ENCODE measurements at places on chromosomes 4 and X.

- no peak for DNase-seq
Observed at GRCh38 chrX:106249706-106250379, 81.7 kb downstream of the PWWP3B start.

DNA sequence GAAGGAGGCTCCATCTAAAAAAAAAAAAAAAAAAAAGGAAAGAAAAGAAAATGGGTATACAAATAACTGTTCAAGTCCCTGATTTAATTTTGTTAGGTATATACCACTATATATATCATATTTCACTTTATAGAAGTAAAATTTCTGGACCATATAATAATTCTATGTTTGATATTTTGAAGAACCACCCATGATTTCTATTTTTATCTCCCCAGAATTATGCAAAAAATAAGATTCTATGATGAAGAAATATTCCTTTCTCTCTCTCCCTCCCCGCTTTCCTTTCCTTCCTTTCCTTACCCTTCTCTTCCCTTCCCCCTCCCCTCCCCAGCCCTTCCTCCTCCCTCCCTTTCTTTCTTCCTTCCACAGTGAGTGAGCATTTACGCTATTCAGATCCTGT, 337.5 kb upstream of the SPANXN4 start:
- no peak for DNase-seq

DNA sequence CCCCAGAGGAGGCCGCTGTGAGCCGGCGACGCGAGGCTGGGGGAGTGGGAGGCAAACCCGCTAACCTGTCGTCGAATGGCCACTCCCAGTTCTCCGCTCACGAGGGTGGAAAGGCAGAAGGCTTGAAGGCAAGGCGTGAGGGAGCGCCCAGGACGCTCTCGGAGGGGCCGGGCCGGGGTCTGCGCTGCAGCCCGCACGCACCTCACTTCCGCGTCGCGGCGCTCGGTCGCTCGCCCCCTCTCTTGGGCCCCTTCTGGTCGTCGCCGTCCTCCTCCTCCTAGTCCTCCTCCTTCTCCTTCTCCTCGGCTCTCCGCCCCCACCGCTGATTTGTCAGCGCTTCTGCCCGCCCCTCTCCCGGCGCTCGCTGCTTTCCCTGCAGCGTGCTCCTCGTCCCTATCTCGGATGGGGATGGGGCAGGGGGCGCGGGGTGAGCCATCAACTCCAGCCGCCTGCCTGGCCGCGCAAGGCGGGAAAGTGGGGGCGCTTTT, at the start of gene SNCA:
Gene SNCA (minus strand): TSS at position 265 of the 488 bp plus-strand sequence. CDS start 1,494 bp downstream, outside the sequence.
- DNase-seq: no peak

DNA sequence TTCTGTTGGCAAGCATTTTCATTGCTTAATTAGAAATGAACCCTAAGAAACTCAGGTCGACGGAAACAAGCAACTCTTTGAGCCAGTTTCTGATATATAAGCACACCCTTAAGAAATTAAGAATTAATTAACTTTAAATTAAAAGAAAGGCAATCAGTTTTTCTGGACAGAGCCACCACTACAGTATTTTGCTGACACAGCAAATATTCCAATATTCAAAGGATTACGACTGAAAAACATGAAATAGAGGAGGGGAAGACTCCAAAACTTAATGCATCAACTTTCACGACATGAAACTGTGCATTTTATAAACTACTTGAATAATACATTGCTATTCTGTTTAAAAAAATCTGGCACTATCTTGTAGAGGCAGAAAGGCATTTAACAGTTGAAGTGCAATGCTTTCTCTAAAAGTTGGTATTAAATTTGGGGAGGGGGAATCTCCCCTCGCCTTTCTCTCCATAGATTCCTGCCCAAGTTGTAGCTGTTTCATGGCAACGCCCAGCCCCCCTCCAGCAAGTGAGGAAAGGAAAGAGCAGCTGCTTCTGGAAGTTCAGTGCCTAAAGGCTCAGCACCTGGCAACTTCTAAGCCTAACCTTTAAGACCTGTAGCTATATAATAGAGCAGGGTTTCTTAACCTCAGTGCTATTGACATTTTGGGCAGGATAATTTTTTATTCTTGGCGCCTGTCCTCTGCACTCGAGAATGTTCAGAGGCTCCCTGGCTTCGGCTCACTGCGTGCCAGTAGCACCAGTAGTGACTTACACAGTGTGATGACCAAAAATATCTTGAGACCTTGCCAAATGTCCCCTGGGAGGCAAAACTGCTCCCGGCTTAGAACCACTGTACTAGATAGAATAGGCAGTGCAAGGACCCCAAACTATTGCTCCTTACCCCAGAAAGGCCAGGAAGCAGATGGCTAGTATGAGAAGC, 6.7 kb upstream of the ZCCHC18 start:
- DNase-seq: no peak

DNA sequence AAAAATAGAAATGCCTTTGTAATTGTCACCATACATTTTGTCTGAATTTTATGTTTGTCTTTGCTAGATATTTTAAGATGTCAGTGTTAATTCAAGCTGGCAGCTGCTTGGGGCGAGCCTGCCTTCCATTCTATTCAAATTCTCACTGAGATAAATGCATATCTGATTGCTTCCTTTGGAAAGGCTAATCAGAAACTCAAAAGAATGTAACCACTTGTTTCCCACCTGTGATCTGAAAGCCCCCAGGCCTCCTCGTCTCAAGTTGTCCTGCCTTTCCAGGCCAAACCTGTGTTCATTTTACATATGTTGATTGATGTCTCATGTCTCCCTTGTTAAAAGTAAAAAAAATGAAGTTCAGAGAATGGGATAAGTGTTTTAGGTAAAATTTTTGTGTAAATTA, 318.7 kb upstream of the TECRL start:
- DNase-seq: no peak

DNA sequence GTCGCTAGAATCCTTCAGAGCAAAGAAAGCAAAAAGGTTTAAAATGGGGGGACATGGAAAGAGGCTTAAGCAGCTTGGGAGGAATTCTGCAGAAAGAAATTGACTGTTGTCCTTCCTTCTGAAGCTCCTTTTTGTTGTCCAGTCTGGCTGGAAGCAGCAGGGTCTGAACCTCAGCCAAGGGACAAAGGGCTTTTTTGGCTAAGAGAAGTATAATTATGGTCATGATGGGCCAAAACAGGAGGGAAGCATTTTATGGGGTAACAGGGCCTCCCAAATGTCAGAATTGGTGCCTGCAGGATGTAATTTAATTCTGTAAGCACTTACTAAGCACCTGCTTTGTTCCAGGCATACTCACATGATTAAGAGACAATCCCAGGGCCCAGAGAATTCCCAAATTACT, 74.2 kb upstream of the CPEB2 start:
- no peak for DNase-seq

DNA sequence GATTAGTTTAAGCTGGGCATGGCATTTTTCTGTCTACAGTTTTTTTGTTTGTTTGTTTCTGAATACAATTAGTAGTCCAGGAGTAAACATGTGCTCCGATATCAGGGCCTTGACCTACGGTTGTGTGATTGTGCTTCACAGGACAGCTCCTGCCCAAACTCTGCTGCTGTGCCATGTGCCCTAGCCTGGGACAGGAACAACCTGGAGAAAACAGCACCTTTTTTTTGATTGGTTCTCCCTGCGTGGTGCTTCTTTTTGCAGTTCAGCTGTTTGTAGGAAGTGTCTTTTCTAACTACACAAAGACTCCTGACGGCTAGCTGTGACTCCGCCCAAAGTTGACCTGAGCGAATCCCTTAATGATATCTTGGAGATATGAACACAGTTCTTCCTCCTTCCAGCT, 158.8 kb downstream of the ATP10D start:
- no peak for DNase-seq

GRCh38 chrX:39967348-39967747, 130.4 kb downstream of the BCOR start:
- DNase-seq: no peak

DNA sequence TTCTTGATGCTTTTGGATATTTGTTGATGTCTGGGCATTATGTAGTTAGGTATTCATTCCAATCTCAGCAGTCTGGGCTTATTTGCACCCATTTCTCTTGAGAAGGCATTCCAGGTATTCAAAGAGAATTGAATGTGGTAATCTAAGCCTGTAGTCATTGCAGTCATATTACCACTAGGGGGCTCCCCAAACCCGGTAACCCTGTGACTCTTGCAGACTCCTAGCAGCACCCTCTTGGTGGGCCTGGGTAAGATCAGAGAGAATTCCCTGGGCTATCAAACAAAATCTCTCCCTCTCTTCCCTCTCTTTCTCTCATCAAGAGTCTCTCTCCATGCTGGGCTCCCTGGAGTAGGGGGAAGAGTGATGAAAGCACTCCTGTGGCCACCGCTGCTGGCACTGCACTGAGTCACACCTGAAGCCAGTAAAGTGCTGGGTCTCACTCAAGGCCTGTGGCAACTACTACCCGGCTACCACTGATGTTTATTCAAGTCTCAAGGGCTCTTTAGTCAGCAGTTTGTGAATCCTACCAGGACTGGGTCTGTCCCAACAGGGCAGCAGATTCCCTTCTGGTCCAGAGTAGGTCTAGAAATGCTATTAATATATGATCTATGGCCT, 187.7 kb upstream of the NUDT10 start:
- no peak for DNase-seq

DNA sequence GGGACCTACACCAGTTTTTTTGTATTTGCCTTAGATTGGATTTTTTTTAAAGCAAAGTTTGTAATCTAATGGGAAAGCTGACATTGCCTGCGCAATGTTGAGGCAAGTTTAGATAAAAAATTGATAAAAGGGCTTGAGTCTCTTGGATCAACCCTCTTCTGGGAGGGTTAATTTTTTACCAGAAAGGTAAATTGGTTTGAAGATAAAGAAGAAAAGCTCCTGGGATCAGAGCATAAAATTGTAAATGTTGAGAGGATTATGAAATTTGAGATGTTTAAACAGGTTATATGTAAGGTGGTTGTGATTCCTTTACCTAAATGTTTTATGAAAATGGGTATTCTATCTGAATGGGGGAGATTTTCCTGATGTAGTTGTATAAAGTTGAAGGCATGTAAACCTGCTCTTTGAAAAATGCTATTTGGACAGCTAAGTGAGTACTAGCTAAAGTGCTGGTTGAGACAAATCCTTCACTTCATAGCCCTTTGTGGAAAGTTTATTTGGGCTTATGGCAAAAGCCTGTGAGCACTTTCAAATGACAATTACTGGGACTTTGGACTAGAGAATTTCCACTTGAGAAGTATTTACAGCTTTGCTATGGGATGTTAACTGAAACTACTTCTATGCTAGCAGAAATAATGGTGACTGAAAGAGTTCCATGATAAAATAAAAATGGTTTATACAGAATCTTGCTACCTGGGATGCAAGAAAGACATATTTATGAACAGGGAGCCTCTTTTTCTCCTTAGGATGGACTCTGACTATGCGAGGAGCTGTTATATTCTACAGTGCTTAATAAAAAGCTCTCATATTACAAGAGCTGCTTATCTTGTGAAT, 56.2 kb downstream of the UGT2B10 start:
- no peak for DNase-seq

GRCh38 chr4:143726714-143727113, 26.2 kb upstream of the FREM3 start:
- no peak for DNase-seq

- DNase-seq: no peak
Observed at GRCh38 chrX:143025628-143026027, at the start of gene SPANXN4. TSS of gene SPANXN4 (plus strand) at chrX:143025928. CDS start at chrX:143026015, 87 bp downstream.

GRCh38 chr4:138190452-138190858, 51.7 kb downstream of the SLC7A11 start:
- no peak for DNase-seq

DNA sequence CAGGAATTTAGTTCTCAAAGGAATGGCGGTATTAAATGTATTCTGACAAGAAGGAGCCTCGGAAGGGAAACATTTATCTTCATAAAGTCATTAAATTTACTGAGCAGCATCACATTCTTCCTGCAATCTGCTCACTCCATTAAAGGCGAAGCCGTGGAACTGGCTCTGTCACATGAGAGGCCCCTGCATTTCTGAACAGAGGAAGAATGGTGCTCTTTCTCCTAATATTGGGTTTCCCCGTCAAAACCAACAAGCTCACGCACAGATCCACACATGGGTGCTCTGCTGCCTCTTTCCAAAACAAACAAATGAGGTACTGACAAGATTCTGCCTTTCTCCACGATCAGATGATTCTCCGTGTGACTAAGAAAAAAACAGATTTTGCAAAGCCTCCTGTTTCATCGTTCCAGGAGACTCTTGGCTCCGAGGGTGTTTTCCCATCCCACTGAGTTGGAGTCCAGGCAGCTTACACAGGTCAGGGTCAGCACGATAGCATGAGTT, 191.2 kb downstream of the IDS start:
- no peak for DNase-seq

DNA sequence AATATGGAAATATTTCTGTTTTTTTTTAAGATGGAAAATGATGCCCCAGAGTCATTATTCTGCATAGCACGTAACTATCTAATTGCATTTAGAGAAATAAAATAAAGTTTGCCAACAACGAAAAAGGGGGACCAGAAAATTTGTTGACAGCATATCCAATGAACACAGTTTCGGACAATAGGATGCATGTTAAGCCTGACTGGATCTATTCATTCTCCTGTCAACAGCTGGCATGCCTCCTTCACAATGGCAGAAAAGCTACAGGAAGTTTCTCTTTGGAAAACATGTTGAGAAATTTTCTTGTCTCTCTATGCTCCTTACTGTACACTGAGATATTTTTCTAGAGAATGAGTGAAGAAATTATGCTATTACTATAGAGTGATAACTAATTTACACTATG, 262.5 kb downstream of the GRID2 start:
- DNase-seq: no peak

DNA sequence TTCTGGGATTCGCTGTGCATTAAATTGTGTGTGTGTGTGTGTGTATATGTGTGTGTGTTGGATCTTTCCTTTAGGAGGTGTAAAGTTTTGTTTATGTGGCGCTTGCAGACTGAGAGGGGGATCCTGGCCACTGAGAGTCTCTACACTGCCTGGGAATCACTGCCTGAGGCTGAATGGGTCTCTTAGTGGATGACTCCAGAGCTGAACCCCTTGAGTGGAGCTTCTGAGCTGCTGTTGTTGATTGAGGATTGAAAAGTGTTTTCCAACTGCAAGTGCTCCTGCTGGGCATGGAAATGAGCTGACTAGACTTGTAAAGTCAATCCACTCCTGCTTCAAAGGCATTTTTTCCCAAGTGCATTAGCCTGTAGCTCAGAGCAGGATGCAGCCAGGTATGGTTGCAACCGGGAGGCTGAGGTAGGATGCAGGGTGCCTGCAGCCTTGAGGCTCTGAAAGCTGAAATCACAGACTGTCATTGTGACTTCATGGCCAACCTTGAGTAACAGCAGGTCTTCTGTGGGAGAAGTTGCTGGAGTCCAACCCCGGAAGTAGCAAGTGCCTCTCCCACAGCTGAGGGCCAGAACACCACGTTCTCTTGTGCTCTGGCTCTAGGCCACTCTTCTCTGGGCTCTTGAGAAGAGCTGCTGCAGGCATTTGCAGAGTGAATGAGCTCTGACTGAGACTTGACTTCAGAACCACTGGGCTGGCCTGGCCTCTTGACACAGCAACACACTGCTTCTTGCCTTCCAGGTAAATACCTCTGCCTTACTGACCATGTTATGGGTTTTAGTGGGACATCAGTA, at the start of gene TBX22:
Gene TBX22 (plus strand): TSS at position 613 of the 800 bp plus-strand sequence. CDS start 7,517 bp downstream, outside the sequence.
- no peak for DNase-seq

- no peak for DNase-seq
Observed at GRCh38 chr4:73707918-73708577, 32.3 kb upstream of the CXCL8 start.

DNA sequence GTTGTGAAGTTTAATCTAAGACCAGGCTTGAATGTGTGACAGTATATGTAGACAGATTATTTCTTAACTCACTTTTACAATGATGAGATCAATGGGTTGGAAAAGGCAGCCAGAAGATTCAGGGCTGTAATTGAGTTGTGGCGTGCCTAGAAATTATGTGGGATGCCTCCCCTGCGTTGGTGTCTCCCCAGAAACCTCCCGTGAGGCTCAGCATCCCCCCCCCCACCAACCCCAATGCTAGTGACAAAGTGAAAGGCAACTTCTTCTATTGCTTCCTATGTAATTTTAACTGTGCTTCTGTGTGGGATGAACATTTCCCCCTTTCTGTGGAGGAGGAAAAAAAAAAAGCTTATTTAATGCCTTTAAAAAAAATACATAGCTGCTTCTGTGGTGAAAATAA, 297.9 kb downstream of the ARHGAP10 start:
- DNase-seq: no peak

Measured in stimulated activated CD8-positive, alpha-beta memory T cell treated with anti-CD3 and anti-CD28 coated beads, Interleukin-15, amount 100 ng/mL, for 4 hours (primary cell).